Astrocyte of the cerebellum (primary cell): ENCODE measurements at places on chromosomes 7 and 10.

GRCh38 chr10:131998845-131999681 lies 17.3 kb upstream of the BNIP3 start:
- no peak for DNase-seq

- DNase-seq: peak; percentile 19
These were observed 22.9 kb upstream of the ELFN1 start for GRCh38 chr7:1646957-1647891.

- DNase-seq: no peak
These were observed 132.1 kb downstream of the EMX2 start for GRCh38 chr10:117674646-117675045.

- no peak for DNase-seq
These were observed 64.5 kb upstream of the MYL10 start for GRCh38 chr7:101693498-101694091.

- DNase-seq: no peak
These were observed 246.3 kb upstream of the VWC2 start for GRCh38 chr7:49527182-49527581.

DNA sequence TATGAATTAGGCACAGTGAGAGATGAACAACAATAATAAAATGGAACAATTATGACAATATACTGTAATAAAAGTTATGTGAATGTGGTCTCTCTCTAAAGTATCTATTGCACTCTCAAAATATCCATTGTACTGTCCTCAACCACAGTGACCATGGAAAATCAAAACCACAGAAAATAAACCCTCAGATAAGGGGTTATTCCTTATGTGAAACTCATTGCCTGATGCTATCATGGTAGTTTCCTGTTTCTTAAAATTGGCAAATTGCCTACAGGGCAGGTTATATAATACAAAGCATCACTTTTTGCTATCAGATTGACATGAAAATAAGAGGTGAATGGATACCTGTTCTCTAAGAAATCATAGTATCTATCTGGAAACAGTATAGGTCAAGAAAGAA lies 3.8 kb downstream of the MCM10 start:
- no peak for DNase-seq

- DNase-seq: peak; percentile 59
These were observed 168.8 kb downstream of the TMEM26 start for GRCh38 chr10:61284222-61284890.

- no peak for DNase-seq
These were observed 150.6 kb upstream of the TMEM72 start for GRCh38 chr10:44760513-44760912.

DNA sequence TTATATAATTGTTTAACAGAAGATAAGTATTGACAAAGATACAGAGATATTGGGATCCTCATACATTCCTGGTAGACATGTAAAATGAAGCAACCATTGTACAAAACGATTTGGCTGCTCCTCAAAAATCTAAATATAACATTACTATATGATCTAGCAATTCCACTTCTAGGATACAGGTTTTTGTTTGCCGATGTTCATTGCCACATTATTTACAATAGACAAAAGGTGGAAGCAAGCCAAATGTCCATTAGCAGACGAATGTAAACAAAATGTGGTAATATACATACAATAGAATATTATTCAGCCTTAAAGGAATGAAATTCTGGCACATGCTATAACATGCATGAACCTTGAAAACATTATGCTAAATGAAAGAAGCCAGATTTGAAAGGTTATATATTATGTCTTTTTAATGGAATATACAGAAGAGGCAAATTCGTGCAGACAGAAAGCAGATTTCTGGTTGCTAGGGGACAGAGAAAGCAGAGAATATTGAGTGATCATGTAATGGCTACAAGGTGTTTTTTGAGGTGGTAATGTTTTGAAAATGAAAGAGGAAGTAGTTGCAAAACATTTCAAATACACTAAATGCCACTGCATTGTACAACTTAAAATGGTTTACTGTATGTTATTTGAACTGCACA lies 44.9 kb downstream of the POLR1F start:
- no peak for DNase-seq

GRCh38 chr10:3470191-3470590 lies 297.6 kb upstream of the PITRM1 start:
- DNase-seq: no peak

- no peak for DNase-seq
These were observed 219.5 kb upstream of the NRP1 start for GRCh38 chr10:33553748-33554571.

- DNase-seq: no peak
These were observed 182 bp downstream of the CCDC136 start for GRCh38 chr7:128791972-128792327.

- DNase-seq: no peak
These were observed 434.2 kb downstream of the PARD3 start for GRCh38 chr10:34380856-34381255.
